ENCODE measurements at places on chromosomes 4 and X. TPM values are rescaled to one million over a fixed set of nuclear protein-coding genes. Genes with fewer than 3 reads are reported as not detected.

DNA sequence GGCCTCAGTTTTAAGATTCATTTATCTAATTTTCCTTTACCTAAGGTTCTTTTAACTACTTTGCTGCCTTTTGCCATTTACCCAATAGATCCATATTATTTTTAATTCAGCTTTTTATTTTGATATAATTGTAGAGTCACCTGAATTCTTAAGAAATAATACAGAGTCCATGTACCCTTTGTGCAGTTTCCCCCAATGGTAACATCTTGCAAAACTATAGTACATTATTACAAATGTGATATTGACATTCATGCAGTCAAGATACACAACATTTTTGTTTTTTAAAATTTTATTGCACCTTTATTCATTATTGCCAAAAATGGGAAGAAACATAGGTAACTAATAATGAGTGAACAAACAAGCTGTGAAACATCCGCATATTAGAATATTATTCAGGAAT lies 208.7 kb upstream of the WDFY3 start:
- H3K4me1 ChIP-seq, result no peaks in the 10 kb centered on the region
- no peaks in the 10 kb centered on the region for H3K27me3 ChIP-seq
- H3K27ac ChIP-seq, result no peak overlapping the region
- H3K4me3 ChIP-seq, result no peak overlapping the region

- no peaks in the 10 kb centered on the region for H3K27me3 ChIP-seq
- no peaks in the 10 kb centered on the region for H3K36me3 ChIP-seq
- no peak for DNase-seq
- no peak overlapping the region for H3K4me3 ChIP-seq
Measured at GRCh38 chr4:140743194-140743931, 12.8 kb downstream of the TBC1D9 start.

DNA sequence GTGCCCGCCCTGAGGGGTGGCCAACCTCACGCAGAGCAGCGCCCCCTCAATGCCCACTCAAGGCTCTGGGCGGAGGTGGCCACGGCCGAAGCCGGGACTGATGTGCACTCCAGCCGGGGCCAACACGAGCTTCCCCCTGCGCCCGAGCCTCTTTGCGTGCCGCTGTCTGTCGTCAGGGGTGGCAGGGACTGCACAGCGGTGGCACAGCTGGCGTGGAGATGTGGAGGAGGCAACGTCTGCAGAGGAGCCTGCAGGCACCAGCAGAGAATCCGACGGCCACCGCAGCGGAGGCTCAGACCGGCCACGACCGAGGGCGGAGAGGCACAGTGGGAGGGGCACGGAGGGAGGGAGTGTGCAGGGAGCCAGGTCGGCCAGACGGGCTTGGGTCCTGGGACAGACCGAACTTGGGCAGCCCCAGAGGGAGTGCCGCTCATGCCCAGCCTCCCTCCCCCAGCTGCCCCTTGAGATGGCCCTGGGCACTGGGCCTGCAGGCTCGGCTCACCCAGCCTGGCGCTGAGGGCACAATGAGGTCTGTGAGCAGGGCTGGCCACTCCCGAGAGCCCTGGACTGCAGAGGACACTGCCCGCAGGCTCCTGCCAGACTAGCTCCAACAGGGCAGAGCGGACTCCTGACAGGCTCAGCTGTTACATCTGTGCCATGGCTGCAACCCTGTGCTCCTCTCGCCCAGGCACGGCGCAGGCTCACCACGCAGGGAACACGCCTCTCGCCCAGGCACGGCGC lies 46.5 kb upstream of the CPLX1 start:
- DNase-seq, result no peak
- H3K4me1 ChIP-seq, result no peaks in the 10 kb centered on the region
- no peaks in the 10 kb centered on the region for H3K27me3 ChIP-seq

DNA sequence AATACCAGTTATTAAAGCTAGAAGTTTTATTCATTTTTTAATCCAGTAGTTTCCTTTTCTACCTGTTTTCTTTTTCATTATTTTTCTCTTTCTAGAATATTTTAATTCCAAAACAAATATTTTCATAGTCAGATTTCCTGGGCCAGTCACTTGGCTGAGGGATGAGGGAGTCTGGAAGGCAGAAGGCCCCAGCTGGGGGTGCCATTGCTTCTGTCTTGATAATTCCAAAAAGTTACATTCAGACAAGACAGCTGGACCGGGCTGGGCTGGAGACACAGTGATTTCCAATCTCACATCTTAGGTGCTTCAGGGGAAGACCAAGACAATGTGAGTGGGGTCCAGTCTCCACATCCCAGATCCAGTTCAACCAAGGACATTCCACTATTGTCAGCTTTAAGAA lies 263.5 kb downstream of the TMA16 start:
- no peaks in the 10 kb centered on the region for H3K36me3 ChIP-seq
- H3K27me3 ChIP-seq, result no peaks in the 10 kb centered on the region
- H3K27ac ChIP-seq, result no peak overlapping the region
- DNase-seq, result no peak
- no peaks in the 10 kb centered on the region for H3K4me1 ChIP-seq
- no peak overlapping the region for H3K4me3 ChIP-seq

- no peaks in the 10 kb centered on the region for H3K4me1 ChIP-seq
- no peaks in the 10 kb centered on the region for H3K27me3 ChIP-seq
- H3K4me3 ChIP-seq, result no peak overlapping the region
- H3K27ac ChIP-seq, result no peak overlapping the region
- no peaks in the 10 kb centered on the region for H3K36me3 ChIP-seq
Measured at GRCh38 chr4:53921856-53922255, 142.5 kb downstream of the CHIC2 start.

GRCh38 chr4:87067124-87067885 lies 132.5 kb downstream of the AFF1 start:
- peaks cover 84% of the 10 kb centered on the region for H3K4me1 ChIP-seq
- no peak for DNase-seq
- no peaks in the 10 kb centered on the region for H3K36me3 ChIP-seq

RIPPLY1 gene
- not detected for total RNA-seq

- H3K4me3 ChIP-seq, result no peak overlapping the region
- no peak for DNase-seq
Measured at GRCh38 chrX:151099001-151099400, 77.4 kb upstream of the GPR50 start.

Data from gastrocnemius medialis (tissue), 4 donors.